Urinary bladder (tissue), 4 donors: ENCODE measurements at places on chromosomes 16 and 17. TPM values are rescaled to one million over a fixed set of nuclear protein-coding genes. Genes with fewer than 3 reads are reported as not detected.

The SOX8 gene
- polyA plus RNA-seq, result 2.7 TPM

The ARHGAP44 gene
- polyA plus RNA-seq, result 5.2 TPM

The AXIN2 gene
- 25.4 TPM for polyA plus RNA-seq

The HSF4 gene
- polyA plus RNA-seq, result 75.2 TPM

The NLRC3 gene
- 0.49 TPM for polyA plus RNA-seq

The TRIM65 gene
- 21.5 TPM for polyA plus RNA-seq

The ANKRD40CL gene
- polyA plus RNA-seq, result not detected

The PAGR1 gene
- polyA plus RNA-seq, result 27.1 TPM

The KRT17 gene
- 72.1 TPM for polyA plus RNA-seq

The GFAP gene
- polyA plus RNA-seq, result 1.4 TPM

The PARD6A gene
- polyA plus RNA-seq, result 6.5 TPM

The KRTAP1-1 gene
- not detected for polyA plus RNA-seq

The MYH13 gene
- polyA plus RNA-seq, result 0.01 TPM

The MMP15 gene
- 11.1 TPM for polyA plus RNA-seq

The CCL3 gene
- 2.6 TPM for polyA plus RNA-seq

The DUSP3 gene
- polyA plus RNA-seq, result 73.9 TPM

The MRTFB gene
- polyA plus RNA-seq, result 18.9 TPM

The ECI1 gene
- 93.2 TPM for polyA plus RNA-seq

The PYCARD gene
- polyA plus RNA-seq, result 34.9 TPM

The DHRS7C gene
- polyA plus RNA-seq, result 0.16 TPM

The OSGIN1 gene
- polyA plus RNA-seq, result 11.9 TPM

The GUCY2D gene
- not detected for polyA plus RNA-seq

The LYRM9 gene
- 17.7 TPM for polyA plus RNA-seq

The LGALS9C gene
- polyA plus RNA-seq, result 0.03 TPM

The CRYM gene
- polyA plus RNA-seq, result 25.8 TPM

The NPIPA8 gene
- polyA plus RNA-seq, result 0.11 TPM

The IKZF3 gene
- polyA plus RNA-seq, result 0.58 TPM

The TBC1D3C gene
- 1.9 TPM for polyA plus RNA-seq

The CCDC40 gene
- polyA plus RNA-seq, result 2.2 TPM

The GAST gene
- not detected for polyA plus RNA-seq
